Amniotic epithelial cell (primary cell): ENCODE measurements at places on chromosomes 4 and X.

DNA sequence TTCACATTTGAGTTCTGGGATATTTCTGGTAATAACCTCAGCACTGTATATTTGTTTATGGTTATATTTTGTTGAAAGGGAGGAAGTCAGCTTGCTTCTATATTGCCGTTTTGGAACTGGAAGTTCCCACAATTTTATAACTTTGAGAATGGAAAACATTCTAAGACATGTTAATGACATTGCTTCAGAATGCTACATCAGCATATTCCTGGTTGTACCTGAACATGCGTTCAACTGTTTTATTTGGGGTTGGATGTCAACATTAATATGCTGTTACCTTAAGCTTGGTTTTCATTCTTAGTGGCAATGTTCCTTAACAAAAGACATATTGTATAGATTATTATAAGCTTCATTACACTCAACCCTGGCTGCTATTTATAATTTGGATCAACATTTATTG lies 489.4 kb upstream of the MAGEB18 start:
- no peak for DNase-seq

DNA sequence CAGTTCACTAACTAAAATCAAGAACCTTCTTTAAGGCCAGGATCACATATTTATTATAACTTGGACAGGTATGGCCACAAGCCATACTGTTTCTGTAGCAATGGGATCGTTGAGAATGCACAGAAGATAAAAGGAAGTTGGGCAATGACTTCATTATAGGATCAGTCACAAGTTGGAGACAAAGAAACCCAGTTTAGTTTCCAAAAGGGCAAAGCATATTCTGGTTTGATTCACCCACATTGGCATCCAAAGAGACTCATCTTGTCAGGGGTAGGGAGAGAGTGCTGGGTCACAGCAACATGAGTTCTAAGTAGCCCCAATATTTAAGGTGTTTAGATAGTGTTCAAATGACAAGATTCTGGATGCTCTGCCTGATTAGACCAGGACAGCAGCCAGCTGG lies 317.1 kb upstream of the GALNT7 start:
- no peak for DNase-seq

DNA sequence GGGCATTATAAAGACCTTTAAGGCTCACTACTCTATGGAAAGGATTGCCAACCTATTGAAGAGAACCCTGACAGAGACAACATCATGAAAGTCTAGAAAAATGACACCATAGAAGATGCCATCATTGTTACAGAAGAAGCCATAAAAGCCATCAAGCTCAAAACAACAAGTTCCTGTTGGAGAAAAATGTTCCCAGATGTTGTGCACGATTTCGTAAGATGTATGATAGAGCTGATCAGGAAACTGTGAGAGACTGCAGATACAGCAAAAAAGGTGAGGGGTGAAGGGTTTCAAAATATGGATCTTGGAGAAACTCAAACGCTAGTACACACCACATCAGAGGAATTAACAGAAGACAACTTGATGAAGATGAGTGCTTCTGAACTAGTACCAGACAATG lies 53.3 kb downstream of the WDFY3 start:
- no peak for DNase-seq

GRCh38 chr4:15336410-15337167 lies 91.2 kb upstream of the C1QTNF7 start:
- DNase-seq, result peak; percentile 84

DNA sequence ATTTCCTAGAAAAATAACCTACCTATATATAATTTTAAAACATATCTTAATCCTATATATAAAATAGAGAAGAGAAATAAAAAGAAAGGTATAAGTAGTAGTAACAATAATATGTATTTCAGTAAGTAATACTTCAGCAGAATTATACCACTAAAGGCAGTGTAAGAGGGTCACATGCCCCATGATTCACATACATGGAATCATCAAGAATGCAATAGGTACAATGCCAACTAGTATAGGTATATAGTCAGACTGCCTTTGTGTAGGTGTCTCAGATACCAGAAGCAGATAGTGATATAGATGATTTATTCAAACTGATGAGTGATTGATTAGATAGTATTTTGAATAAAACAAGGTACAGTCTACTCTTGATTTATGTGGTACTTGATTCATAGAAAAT lies 9.4 kb downstream of the AIMP1 start:
- peak; percentile 14 for DNase-seq

GRCh38 chr4:172134521-172134920 lies 321.3 kb downstream of the GALNTL6 start:
- peak; percentile 13 for DNase-seq

- peak; percentile 63 for DNase-seq
These were observed 2387.6 kb downstream of the PCDH7 start for GRCh38 chr4:33107814-33108213.

GRCh38 chr4:112156553-112156952 lies 11.3 kb downstream of the FAM241A start:
- DNase-seq, result no peak

GRCh38 chrX:28922106-28922505 lies 334.9 kb downstream of the IL1RAPL1 start:
- DNase-seq, result peak; percentile 8

GRCh38 chr4:85565761-85566480 lies 91.0 kb downstream of the ARHGAP24 start:
- DNase-seq, result peak; percentile 96

GRCh38 chr4:162497564-162498167 lies 333.9 kb upstream of the FSTL5 start:
- DNase-seq, result peak; percentile 40

DNA sequence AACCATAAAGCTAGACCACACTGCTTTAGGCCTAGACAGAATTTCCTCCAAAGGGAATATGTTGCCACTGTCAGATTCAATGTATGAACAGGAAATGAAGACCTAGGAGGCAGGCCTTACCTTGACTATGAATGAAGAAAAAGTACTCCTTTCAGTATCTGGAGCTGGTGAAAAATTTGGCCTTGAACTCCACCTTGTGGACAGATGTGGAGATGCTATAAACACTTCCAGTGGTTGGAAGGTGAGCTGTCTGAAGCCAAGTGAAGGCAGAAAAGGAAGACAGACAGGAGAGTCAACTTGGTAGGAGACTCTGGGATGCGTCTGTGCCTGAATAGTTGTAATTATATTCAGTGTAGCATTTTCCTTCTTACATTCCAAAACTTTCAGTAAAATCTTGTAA lies 17.2 kb downstream of the SPIN3 start:
- peak; percentile 31 for DNase-seq

GRCh38 chr4:184978211-184978610 lies 40.1 kb upstream of the HELT start:
- peak; percentile 22 for DNase-seq

DNA sequence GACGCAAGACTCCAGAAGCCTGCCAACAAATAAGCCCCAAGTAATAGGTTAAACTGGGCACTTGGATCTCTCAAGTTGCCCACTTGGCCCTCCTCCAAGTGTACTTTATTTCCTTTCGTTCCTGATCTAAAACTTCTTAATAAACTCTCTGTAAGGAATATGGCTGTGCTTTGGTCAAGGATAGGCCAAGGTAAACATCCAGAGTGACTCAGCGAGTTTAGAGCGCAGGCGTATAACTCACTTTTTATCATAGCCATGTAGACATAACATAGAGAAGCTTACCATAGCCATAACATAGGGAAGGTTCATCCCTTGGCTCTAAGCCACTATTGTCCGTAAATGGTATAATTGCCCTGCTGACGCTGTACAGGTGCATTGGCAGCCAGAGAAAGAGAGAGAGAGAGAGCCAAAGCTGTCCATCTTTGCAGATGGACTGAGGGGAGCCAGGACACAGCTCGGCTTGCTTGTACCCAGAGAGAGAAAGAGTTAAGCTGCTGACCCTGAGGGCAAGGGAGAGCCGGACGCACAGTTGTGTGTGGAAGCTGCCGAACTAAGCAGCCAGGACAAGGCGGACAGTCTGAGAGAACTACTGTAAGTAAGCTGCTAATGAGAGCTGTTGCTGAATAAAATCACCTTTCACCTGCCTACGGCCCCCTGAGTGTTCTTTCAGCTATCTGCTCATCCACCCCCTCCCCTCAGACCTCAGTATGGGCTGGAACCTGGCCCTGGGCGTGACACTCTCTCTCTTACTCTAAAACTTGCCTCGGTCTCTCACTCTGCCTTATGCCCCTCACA lies 1.8 kb downstream of the TLR1 start:
- no peak for DNase-seq

GRCh38 chr4:18479825-18480224 lies 458.3 kb upstream of the LCORL start:
- no peak for DNase-seq

DNA sequence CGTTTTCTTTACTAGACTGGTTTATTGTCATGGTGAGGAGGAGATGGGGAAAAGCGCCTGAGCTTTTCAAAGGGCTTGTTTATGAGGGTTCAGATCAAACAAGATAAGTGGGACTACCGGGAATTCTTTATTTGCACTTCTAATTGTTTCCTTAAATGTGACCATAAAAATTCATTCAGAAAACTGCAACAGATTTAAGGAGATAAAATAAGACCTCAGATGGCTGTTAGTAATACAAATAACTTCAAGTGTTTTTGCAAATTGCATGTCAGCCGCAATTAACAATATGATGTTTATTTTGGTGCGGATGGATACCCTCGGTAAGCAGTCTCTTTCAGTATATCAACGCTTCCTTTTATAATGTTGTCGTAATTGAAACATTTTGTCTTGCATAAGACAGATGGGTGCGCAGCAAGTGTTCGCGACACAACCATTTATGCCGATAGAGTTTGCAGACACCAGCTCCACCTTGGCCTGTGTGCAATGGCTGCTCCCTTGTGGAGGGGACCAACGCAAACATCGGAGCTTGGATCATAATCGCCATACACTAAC lies 151.0 kb downstream of the C4orf33 start:
- no peak for DNase-seq

GRCh38 chr4:4729206-4729605 lies 130.3 kb upstream of the MSX1 start:
- DNase-seq, result no peak

DNA sequence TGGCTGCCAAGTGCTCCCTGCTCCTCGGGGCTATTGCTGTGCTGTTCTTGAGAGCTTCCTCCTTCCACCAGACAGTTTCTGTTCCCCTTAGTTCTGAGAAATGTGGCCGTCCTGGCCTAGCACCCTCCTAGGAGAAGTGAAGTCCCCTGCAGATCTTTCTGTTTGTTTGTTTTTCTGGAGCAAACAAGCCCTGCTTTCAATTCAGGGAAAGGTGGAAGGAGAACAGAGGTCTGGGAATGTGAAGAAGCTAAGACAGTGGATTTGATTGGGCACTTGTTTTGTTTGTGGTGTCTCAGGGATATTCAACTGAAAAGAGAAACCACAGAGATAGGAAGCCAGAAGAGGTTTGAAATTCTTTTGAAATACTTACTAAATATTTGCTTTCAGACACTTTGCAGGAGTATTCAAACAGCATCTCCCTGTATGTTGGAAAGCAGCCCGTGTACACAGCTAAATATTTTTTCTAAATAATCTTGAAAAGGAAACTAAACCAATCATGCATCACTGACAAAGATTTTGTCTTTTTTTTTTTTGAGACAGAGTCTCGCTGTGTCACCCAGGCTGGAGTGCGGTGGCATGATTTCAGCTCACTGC lies 36.5 kb upstream of the PPM1K start:
- DNase-seq, result peak; percentile 77

DNA sequence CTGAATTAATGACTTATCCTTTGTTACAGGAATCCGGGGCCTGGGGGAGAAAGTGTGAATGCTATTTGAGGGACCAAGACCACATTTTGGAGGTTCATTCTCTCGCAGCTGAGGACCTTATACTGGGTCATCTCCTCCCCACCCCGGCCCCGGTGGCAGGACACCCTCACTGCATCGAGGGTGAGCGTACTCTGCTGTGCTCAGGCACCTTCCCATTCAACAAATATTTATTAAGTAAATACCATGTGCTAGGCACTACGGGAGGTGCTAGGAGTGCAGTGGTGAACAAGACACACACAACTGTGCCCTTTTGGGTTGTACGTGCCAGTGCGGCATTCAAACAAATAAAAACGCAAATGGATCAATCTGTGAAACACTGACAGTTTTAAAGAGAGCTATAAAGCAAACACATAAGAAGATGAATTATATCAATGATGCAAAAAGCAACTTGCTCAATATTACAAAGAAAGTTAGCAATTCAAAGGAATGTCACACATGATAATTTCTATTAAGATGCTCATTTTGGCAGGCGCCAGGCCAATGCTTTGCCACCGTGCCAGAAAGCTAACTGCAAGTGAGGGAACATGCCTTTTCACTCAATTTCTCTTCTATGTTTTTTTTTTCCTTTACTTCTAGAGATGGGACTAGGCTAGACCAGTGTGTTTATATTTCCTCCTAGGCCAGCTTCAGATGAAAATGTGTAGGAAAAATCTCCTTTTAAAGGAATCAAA lies 24.6 kb downstream of the ADGRG2 start:
- DNase-seq, result no peak

DNA sequence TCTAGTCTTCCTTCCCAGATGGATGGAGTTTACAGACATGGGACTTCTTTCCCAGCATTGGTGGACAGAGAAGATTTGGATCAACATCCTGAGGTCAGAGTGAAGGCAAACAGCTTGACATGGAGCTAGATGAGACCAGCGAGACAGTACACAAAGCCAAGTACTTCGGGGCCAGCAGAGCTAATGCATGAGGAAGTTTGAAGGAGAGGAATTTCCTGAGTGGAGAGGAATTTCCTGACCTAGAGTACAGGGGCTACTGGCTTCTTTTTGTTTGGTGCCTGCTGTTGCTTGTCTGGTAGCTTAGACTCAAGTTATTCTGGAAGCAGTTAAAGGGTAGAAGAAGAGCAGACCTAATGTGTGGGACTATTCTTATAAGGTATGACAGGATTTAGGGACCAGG lies 69.1 kb upstream of the EOLA2 start:
- no peak for DNase-seq

GRCh38 chr4:139774759-139775487 lies 109.3 kb downstream of the MGST2 start:
- no peak for DNase-seq

DNA sequence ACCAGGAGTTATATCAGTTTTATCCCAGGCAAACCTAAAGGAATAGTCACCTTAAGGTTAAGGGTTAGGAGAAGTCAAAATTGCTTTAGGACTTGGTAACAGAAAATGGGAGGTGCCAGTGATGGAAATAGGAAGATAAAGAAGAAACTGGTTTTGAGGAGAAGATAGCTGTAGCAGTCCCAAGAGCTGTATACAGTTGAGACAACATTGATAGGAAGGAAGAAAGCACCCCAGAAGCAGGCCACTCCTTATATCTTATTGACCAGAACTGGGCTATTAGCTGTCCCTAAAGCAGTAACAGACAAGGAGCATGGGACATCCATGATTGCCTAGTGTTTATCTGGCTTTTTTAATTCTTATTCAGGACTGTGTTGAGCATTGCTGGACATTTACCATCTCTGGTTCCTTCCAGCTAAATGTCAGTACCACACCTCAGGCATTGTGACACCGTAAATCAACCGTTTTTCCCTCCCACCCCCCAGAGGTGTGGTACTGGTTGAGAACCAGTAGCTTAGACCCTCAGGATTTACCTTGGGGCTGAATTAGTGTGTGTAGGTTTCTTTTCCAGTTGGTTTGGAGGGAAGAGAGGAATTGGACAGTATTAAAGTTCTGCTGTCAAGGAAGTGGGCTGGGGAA lies 2.0 kb upstream of the PGRMC2 start:
- no peak for DNase-seq
